ENCODE measurements at places on chromosomes 3 and 15.

GRCh38 chr3:150342896-150343467 is 65.1 kb upstream of the TSC22D2 start:
- DNase-seq = no peak

DNA sequence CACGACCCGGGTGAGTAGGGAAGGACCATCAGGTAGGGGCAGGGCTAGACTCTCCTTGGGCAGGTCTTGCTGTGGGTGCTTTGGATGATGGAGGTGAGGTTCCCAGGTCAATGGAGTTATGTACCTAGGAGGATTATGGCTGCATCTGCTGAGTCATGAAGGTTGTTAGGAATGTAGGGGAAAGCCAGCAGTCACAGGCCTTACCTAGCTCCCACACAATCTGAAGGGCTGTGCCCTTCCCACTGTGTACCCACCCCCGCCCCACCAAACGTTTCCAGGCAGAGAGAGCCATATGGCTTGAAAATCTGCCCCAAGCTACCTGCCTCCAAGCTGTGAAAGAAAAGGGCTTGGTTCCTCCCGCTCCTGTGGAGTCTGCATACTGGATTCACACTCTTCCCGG is 573.4 kb upstream of the DPPA4 start:
- no peak for DNase-seq

DNA sequence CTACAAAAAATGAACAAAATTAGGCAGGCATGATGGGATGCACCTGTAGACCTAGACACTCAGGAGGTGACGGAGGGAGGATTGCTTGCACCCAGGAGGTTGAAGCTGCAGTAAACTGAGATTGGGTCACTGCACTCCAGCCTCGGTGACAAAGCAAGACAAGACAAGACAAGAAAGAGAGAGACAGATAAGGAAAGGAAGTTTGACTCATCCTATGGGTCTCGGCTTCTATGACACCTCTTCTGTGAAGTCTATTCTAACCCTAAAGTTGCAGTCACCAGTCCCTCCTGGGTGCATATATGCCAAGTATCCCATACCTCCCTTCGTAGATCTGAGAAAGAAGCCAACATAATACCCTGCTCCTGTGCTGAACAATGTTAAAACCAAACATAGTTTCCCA is 7.9 kb upstream of the ZMAT3 start:
- no peak for DNase-seq

DNA sequence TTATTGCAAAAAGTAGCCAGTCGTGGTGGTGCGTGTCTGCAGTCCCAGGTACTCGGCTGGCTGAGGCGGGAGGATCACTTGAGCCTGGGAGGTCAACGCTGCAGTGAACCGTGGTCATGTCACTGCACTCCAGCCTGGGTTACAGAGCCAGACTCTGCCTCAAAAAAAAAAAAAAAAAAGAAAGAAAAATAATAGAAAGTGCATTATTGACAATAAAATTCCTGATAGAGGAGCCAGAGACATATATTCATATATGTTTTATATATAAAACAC is 43.6 kb upstream of the PYDC2 start:
- DNase-seq = no peak

GRCh38 chr3:188721312-188721711 is 450.5 kb upstream of the TPRG1 start:
- no peak for DNase-seq

DNA sequence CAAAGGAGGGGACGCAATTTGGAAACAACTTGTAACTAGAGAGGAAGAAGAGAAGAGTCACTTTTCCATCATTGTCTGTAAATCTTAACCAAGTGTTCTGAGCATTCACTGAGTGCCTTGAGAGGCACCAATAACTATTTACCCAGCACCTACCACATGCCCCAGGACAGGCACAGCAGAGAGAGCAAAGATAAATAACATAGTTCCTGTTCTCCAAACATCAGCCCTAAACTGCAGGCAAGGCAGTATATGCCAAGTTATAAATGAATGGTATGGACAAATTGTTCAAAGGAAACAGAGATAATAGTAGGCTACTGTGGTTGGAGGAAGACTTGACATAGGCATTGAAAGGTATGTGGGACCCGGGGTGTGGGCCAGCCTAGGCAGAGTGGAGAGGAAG is 45.6 kb downstream of the ITGB5 start:
- no peak for DNase-seq

DNA sequence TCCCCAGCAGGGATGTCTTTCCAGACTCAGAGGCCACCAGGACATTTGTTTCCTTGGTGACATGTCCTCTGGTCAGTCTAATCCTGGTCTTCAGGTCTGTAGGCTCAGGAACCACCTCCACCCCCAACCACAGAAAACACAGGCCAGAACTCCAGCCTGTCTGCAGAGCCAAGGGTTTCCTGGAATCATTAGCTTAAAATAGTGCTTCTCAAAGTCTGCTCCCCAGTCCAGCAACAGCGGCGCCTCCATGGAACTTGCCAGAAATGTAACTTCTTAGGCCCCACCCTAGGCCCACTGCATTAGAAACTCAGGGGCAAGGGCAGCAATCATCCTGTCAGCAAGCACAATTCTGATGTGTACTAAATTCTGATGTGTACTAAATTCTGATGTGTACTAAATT is 20.0 kb downstream of the SLC28A1 start:
- DNase-seq = no peak

- DNase-seq = no peak
These were observed 107.1 kb upstream of the UBE2E2 start for GRCh38 chr3:23096041-23096440.
